ENCODE measurements at places on chromosomes 2 and 18.

DNA sequence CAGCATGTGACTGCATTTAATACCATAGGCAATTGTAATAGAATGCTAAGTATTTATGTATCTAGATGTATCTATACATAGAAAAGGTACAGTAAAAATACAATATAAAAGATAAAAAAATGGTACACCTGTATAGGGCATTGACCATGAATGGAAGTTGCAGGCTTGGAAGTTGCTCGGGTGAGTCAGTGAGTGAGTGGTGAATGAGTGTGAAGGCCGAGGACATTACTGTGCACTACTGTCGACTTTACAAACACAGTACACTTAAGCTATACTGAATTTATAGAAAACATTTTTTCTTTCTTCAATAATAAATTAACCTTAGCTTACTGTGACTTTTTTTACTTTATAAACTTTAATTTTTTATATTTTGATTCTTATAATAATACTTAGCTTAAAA is 8.9 kb downstream of the DIS3L2 start:
- no peak for DNase-seq

- DNase-seq: no peak
Measured at GRCh38 chr2:126241411-126241810, 414.5 kb upstream of the GYPC start.

GRCh38 chr2:111143107-111143842 is 22.6 kb downstream of the BCL2L11 start:
- no peak for DNase-seq

- no peak for DNase-seq
Measured at GRCh38 chr2:74911061-74911460, 47.4 kb upstream of the POLE4 start.

DNA sequence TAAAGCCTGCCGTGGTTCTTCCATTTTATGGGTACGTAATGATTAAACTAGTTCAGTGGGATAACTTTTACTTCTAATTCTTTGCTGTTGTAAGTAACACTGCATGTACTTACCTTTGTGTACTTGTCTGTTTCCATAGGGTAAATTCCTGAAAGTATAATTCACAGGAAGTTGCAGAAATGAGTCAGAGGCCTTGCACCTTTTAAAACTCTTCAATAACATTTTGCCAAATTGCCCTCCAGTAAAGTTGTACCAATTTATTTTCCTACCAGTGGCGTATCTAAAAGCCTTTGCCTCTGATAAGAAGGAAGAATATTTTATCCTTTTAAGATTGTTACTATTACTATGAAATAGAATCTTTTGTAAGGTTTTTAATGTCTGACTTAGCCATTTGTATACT is 65.1 kb downstream of the CAB39 start:
- DNase-seq: no peak

DNA sequence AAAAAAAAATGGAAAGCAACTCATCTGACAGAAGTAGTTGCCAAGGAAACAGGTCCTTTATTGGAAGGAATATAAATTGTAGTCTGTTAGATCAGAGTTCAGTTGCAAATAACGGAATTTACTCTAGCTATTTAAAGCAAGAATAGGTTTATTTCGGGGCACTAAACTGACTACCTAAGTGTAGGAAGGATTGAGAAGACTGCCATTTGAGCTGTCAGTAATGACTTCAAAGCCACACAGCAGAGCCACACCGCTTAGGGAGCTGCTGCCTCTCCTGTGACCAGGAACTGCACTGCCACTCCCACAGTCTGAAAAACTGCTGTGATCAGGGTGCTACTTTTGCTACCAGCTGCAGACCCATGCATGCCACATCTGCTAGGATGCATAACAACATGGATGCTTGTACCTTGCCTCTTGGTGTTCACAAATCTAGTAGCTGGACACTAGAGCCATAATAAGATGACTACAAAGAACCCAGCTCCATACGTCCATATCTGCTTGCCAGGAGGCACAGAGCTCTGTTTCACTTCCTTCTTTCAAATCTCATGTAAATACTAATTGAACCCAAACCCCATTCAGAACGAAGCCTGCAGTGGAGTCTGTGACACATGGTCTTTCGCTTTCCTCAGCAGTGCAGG is 2.2 kb downstream of the DSG2 start:
- DNase-seq: no peak
